Right lung (tissue), 10 donors: ENCODE measurements at places on chromosomes 4 and X. TPM values are rescaled to one million over a fixed set of nuclear protein-coding genes. Genes with fewer than 3 reads are reported as not detected.
A peak's percentile ranks its signal among the peaks of the same experiment; 100 is the strongest.

NPNT gene
- polyA plus RNA-seq = 69.8 TPM

MAGEE2 gene
- polyA plus RNA-seq = 0.73 TPM

IL1RAPL1 gene
- polyA plus RNA-seq = 1.5 TPM

S100P gene
- 2.4 TPM for polyA plus RNA-seq

- no peak for DNase-seq
Observed at GRCh38 chr4:173217727-173218126, 49.1 kb downstream of the GALNT7 start.

GRCh38 chr4:105933083-105933482, 37.8 kb downstream of the NPNT start:
- no peak for DNase-seq

- DNase-seq = peak; percentile 8
Observed at GRCh38 chr4:154559494-154560418, 3.1 kb upstream of the FGB start.

DNA sequence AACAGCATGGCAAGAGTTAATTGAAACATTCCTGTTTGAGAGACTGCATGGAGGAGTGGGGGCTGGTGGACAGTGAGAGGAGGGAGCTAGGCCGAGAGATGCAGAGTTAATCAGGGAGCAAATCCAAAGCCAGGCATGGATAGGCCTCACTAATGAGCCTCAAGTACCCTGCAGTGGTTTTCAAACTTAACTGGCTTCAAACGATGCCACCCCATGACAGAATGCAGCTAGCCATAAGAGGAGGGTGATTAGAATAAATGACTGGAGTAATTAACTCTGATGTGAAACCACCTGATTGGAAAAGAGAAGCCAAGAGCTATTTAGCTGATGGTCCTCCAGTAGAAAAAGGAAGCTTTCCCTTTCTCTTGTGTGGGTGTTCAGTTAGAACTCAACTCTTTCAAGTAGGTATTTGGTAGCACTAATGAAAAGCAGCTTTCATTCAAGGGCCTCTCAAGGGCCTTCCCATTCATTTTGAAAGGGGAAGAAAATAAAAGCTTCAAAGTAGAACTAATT, 215.4 kb upstream of the MAB21L2 start:
- DNase-seq = peak; percentile 15

DNA sequence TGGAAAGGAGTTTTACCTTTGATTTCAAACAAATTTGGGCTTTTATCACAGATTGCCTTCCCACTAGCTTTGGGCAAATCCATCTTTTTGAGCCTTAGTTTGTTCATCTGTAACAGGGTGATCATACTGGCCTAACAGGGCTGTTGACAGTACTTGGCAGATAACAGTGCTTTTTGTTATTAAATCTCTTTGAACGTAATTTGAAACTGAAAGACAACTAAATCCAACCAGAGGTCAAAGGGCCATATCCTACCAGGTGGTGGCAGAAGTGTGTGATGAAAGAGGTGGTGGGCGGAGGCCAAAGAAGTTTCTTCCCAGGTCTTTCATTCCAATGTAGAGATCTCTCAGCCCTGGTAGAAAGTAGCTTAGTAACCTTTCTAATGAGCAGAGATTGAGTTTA, 35.2 kb upstream of the TADA2B start:
- no peak for DNase-seq

- no peak for DNase-seq
Observed at GRCh38 chr4:113481820-113482219, 279.7 kb downstream of the CAMK2D start.

- no peak for DNase-seq
Observed at GRCh38 chrX:12929701-12930100, 23.3 kb downstream of the TLR8 start.

DNA sequence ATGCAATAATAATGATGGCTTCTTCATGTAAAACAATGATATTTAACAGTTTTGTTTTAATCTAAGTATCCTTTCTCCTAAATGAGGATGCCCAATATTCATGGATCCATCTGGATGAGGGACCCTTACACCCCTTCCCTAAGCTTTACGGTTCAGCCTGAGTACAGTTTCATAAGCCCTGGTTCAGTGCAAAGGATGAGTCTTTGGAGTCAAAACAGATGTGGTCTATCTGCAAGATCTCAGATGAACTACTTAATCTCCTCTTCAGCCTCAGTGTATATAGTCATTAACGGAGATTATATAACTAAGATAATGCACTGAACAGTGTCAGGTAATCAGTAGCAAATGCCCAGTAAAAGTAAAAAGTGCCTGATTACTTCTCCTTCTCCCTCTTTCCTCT, 22.1 kb downstream of the ANXA5 start:
- DNase-seq = no peak

DNA sequence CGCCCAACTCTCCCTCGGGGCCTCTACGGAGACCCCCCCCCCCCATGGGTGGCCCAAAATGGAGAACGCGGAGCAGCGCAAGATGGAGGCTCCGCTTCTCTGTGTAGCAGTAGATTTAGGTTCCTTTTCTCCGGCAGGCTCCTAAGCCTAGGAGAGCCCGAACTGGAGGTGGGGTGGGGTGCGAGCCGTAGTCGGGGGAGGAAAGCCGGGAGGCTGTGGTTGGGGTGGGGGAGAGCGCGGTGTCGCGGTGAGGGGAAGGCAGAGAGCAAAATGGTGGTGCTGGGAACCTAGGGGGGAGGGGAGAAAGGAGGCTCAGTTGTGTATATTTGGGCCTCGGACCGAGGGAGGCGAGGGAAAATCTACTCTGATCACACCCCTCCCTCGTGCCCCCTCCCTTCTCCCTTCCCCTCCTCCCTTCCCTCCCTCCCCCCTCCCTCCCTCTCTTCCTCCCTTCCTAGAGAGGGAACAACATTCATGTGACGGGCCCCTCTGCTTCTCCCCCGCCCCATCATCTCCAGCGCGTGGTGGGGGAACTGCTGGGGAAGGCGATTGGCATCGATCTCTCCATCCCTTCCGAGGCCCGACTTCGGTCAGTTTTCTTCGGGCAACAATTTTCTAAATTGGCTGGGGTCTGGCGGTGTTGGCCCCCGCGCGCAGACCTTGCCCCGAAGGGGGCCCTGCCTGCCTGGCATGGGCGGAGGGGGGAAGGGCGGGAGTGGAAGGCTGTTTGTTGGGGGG, at the start of gene STAG2:
TSS of gene STAG2 (plus strand) at position 439 of the 738 bp plus-strand sequence. CDS start 60,922 bp downstream, outside the sequence.
- peak; percentile 84 for DNase-seq

GRCh38 chrX:9882669-9883446, 84.3 kb upstream of the CLDN34 start:
- DNase-seq = no peak
